ENCODE measurements at places on chromosomes 7 and 10. TPM values are rescaled to one million over a fixed set of nuclear protein-coding genes. Genes with fewer than 3 reads are reported as not detected.

DNA sequence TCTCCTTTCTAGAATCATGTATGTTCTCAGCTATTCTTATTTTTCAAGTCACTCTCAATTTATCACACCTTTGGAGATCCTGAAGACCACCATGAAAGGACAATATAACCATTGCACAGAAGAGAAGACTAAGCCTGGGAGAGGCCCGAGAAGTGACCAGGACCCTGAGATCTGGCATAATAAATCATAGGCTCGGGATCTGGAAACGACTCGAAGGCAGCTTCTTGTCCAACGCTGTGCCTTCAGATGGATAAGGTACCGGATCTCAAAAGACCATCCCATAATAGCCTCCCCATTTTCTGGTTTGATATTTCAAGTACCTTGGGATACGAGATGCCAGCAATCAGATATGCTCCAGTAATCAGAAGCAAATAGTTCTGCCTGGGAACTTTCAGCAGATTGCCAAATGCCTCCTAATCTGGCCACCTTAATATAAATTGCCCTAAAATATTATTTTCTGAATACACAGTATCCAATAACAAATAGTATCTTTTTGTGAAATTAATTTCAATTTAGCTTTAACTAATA lies 179.2 kb upstream of the ZMIZ1 start:
- no peaks in the 10 kb centered on the region for H3K4me1 ChIP-seq
- peaks cover 40% of the 10 kb centered on the region for H3K27me3 ChIP-seq
- H3K4me3 ChIP-seq: no peak overlapping the region
- H3K36me3 ChIP-seq: peaks cover 10% of the 10 kb centered on the region

DNA sequence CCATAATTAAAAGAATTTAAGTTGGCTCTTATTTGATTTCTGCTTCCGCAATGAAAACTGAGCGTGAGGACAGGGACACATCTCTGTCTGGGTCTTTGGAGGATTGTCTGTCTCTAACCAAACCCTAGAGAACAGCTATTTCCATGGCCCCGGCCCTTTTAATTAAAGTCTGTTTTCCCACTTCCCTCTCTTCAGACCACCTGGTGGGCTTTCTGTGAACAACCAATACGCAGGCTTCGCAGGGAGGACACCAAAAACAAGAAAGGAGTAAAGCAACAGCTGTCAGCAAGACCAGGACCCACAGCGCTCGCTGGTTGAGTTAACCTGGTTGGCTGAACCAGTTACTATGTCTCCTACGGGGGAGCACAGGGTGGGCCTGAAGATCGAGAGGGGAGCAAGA lies 217.1 kb upstream of the FRMD4A start:
- H3K36me3 ChIP-seq: no peaks in the 10 kb centered on the region
- DNase-seq: no peak
- no peaks in the 10 kb centered on the region for H3K27me3 ChIP-seq
- H3K27ac ChIP-seq: no peak overlapping the region

DNA sequence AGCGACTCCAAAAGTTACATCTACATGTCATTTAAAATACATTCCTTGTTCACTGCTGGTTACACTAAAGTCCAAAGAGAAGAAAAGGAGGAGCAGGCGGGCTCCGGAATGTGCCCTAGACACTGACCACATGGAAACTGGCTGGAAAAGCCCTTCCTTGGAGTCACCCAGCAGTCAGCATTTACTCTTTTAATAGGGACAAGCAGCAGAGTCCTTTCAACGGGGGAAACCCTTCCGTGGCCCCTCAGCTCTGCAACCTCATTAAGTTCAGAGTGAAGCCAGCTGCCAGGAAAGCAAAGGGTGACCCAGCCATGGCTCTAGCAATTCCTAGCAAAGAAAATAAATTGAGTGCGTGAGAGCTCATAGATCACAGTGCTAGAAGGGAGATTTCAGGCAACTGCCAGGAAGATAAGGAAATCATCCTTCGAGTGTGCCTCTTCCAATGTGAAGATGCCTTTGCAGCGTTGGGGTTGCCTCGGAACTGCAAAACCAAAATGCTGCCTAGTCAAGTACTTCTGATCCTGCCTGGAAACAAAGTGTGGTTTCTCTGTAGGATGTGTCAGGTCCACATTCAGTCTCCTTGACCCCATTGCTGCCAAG lies 101.6 kb downstream of the SORBS1 start:
- no peak overlapping the region for H3K4me3 ChIP-seq
- no peaks in the 10 kb centered on the region for H3K4me1 ChIP-seq
- DNase-seq: no peak
- H3K27ac ChIP-seq: no peak overlapping the region

Gene ZNF518A
- total RNA-seq: 4.1 TPM

- H3K4me3 ChIP-seq: peak overlapping the region; percentile 83
- no peaks in the 10 kb centered on the region for H3K36me3 ChIP-seq
- peaks cover 28% of the 10 kb centered on the region for H3K4me1 ChIP-seq
- peaks cover 16% of the 10 kb centered on the region for H3K27me3 ChIP-seq
These were observed 4.8 kb downstream of the ELOVL3 start for GRCh38 chr10:102230861-102231356.

- no peak overlapping the region for H3K4me3 ChIP-seq
- peaks cover 21% of the 10 kb centered on the region for H3K4me1 ChIP-seq
- no peak for DNase-seq
These were observed 140.1 kb downstream of the REEP3 start for GRCh38 chr10:63661347-63661746.

Gene ARHGAP22
- total RNA-seq: 97.2 TPM

Gene MYO3A
- total RNA-seq: not detected
